ENCODE measurements at places on chromosomes 2 and 18.
A peak's percentile ranks its signal among the peaks of the same experiment; 100 is the strongest.

DNA sequence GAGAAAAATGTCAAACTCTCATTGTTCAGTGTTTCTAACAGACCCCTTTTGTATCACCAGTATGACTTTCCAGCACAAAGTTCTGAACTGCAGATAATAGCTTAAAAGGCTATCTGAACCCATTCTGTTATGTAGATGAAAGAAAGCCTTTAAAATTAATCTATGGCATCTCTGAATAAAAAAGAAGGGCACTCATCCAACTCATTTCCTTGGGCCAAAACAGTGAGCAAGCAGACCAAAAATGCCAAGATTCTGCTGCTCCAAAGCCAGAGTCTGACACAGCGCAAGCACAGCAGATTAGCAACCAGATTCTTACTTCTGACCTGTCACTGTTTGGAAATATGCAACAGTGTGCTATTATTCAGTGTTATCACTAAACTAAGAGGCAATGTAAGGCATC, 22.6 kb upstream of the ITGA6 start:
- DNase-seq = no peak

DNA sequence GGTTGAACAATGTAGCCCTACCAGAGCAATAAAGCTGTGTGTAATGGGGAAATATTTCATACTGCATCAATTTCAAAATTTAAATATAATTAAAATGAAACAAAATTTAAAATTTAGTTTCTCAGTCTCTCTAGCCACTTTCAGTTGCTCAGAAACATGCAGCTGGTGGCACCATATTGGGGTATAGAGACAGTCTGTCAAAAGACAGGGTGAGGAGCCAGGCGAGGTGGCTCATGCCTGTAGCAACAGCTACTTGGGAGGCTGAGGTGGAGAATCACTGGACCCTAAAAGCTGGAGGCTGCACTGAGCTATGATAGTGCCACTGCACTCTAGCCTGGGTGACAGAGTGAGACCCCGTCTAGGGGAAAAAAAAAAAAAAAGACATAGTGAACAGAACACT, 20.1 kb downstream of the ANXA4 start:
- no peak for DNase-seq

- DNase-seq = peak; percentile 73
Observed at GRCh38 chr18:54119524-54120019, 104.9 kb downstream of the MBD2 start.

- no peak for DNase-seq
Observed at GRCh38 chr18:39839782-39840181, 2115.3 kb upstream of the PIK3C3 start.

GRCh38 chr2:101400506-101401325, 13.4 kb upstream of the CREG2 start:
- DNase-seq = no peak

GRCh38 chr2:211494536-211494935, 938.1 kb downstream of the CPS1 start:
- no peak for DNase-seq

GRCh38 chr2:37575780-37576179, 95.7 kb downstream of the CDC42EP3 start:
- DNase-seq = no peak

Data from COR-L47 (cell line).